ENCODE measurements at places on chromosomes 2 and 18. TPM values are rescaled to one million over a fixed set of nuclear protein-coding genes. Genes with fewer than 3 reads are reported as not detected.

GRCh38 chr2:6412533-6413091 is 453.1 kb downstream of the CMPK2 start:
- no peaks in the 10 kb centered on the region for H3K27me3 ChIP-seq
- no peaks in the 10 kb centered on the region for H3K4me1 ChIP-seq
- H3K36me3 ChIP-seq, result no peaks in the 10 kb centered on the region

- no peaks in the 10 kb centered on the region for H3K4me1 ChIP-seq
- H3K4me3 ChIP-seq, result no peak overlapping the region
- H3K27ac ChIP-seq, result no peak overlapping the region
- no peaks in the 10 kb centered on the region for H3K27me3 ChIP-seq
- no peak for DNase-seq
- no peaks in the 10 kb centered on the region for H3K36me3 ChIP-seq
Observed at GRCh38 chr2:4135765-4136164, 432.4 kb downstream of the DCDC2C start.

DNA sequence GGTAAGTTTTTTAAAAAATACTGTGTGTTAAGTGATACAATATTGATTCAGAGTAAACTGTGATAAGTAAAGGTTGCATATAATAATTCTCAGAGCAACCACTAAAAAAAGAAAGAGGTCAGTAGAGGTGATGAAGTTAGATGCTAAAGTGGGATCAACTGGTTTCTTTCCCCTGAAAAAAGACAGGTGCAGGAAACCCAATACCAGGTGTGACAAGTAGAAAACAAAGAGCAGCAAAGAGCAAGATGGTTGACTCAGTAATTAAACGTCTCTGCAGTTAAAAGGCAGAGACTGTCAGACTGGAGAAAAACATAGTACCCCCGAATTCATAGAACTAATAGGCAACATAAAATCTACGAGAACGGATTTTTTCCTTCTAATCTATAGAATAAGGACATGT is 128.3 kb downstream of the ATP9B start:
- no peaks in the 10 kb centered on the region for H3K36me3 ChIP-seq
- H3K4me3 ChIP-seq, result no peak overlapping the region
- no peak overlapping the region for H3K27ac ChIP-seq
- peaks cover 5% of the 10 kb centered on the region for H3K4me1 ChIP-seq
- no peak for DNase-seq
- no peaks in the 10 kb centered on the region for H3K27me3 ChIP-seq

DNA sequence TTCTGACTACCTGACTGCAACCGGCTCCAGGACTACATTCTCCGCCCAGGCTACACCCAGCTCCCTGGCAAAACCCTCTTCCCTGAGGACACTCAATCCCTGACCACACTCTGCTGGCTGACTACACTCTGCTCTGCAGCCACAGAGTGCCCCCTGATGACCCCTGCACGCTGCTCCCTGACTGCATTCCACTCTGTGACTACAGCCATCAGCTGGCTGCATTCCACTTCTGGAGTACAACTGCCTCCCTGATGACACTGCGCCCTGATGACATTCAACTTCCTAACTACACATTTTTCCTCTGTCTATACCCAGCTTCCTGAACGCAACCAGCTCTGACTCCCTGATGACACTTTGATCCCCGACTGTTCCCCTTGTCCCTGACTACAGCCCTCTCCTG is 71.3 kb upstream of the NRXN1 start:
- H3K4me1 ChIP-seq, result no peaks in the 10 kb centered on the region
- DNase-seq, result peak; percentile 18
- H3K27me3 ChIP-seq, result no peaks in the 10 kb centered on the region

DNA sequence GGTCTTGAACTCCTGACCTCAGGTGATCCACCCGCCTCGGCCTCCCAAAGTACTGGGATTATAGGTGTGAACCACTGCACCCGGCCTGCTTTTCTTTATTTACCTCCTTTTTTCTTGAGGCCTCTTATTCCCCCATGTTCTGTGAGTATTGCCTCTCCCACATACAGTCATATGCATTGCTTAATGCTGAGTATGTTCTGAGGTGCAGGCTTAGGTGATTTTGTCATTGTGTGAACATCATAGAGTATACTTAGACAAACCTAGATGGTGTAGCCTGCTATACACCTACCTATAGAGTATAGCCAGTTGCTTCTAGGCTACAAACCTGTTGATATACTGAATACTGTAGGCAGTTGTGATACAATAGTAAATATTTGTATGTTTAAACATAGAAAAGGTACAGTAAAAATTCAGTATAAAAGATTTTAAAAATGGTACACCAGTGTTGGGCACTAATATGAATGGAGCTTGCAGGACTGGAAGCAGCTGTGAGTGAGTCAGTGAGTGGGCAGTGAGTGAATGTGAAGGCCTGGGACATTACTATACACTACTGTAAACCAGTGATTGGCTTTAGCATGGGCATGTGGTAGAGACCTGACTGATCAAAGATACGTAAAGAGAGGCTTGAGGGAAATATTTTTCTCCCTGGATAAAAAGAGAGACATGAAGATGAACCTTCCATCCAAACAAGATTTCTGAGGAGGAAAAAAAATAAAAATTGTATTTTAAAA is 17.6 kb downstream of the SLC39A10 start:
- DNase-seq, result no peak
- peaks cover under 1% of the 10 kb centered on the region for H3K36me3 ChIP-seq
- peaks cover 8% of the 10 kb centered on the region for H3K4me1 ChIP-seq

DNA sequence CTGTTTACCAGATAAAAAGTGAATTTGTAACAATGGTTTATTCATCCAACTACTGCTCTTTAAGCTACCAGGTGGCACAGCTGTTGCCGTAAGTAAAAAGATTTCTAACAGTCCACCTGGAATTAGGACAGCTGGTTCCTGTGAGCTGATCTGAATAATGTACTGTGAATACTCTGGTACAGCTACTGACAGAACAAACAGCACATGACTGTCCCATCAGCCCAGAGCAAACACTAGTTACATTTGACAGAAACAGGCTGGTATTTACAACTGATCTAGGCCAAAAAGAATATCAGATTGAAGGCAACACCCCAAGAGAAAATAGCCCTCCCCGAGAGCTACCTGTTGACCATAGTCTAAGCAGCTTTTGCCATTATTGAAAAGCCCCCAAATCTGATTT is 840.4 kb downstream of the CPS1 start:
- H3K36me3 ChIP-seq, result no peaks in the 10 kb centered on the region
- no peak overlapping the region for H3K27ac ChIP-seq
- H3K4me3 ChIP-seq, result no peak overlapping the region
- DNase-seq, result no peak

- H3K4me3 ChIP-seq, result no peak overlapping the region
- no peak overlapping the region for H3K27ac ChIP-seq
- DNase-seq, result no peak
- H3K27me3 ChIP-seq, result no peaks in the 10 kb centered on the region
- H3K36me3 ChIP-seq, result no peaks in the 10 kb centered on the region
Observed at GRCh38 chr18:44048846-44049245, 631.8 kb upstream of the SETBP1 start.

GRCh38 chr2:170298115-170298514 is 120.2 kb downstream of the MYO3B start:
- H3K4me3 ChIP-seq, result no peak overlapping the region
- H3K4me1 ChIP-seq, result no peaks in the 10 kb centered on the region
- no peaks in the 10 kb centered on the region for H3K36me3 ChIP-seq
- DNase-seq, result peak; percentile 6
- H3K27me3 ChIP-seq, result no peaks in the 10 kb centered on the region

DNA sequence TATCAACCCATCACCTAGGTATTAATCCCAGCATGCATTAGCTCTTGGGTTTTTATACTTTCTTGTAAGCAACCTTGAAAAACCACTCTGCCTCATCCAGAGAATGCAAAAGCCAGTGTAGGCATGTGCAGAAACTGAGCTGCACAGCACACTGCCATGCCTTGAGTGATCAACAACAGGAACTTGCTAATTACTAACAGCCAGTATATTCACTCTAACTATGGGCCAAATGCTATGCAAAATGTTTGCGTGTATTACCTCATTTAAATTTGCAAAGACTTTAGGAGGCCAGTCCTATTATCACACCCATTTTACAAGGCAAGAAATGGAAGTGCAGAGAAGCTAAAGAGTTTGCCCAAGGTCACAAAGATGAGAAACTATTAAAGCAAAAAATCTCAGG is 169.8 kb downstream of the PID1 start:
- no peaks in the 10 kb centered on the region for H3K36me3 ChIP-seq
- DNase-seq, result no peak
- no peak overlapping the region for H3K4me3 ChIP-seq
- H3K27me3 ChIP-seq, result no peaks in the 10 kb centered on the region
- no peaks in the 10 kb centered on the region for H3K4me1 ChIP-seq
- H3K27ac ChIP-seq, result no peak overlapping the region

- H3K36me3 ChIP-seq, result no peaks in the 10 kb centered on the region
- peaks cover 22% of the 10 kb centered on the region for H3K4me1 ChIP-seq
- H3K27ac ChIP-seq, result no peak overlapping the region
- DNase-seq, result peak; percentile 94
- H3K27me3 ChIP-seq, result no peaks in the 10 kb centered on the region
Observed at GRCh38 chr2:159290289-159290907, 3.9 kb upstream of the WDSUB1 start.

- H3K4me1 ChIP-seq, result no peaks in the 10 kb centered on the region
- no peak overlapping the region for H3K4me3 ChIP-seq
- H3K27me3 ChIP-seq, result no peaks in the 10 kb centered on the region
- DNase-seq, result no peak
Observed at GRCh38 chr18:43651057-43651456, 373.8 kb upstream of the SYT4 start.

- peaks cover 10% of the 10 kb centered on the region for H3K4me1 ChIP-seq
- no peak overlapping the region for H3K27ac ChIP-seq
- H3K27me3 ChIP-seq, result no peaks in the 10 kb centered on the region
- H3K4me3 ChIP-seq, result no peak overlapping the region
Observed at GRCh38 chr18:79448621-79449020, 52.9 kb downstream of the NFATC1 start.

Gene PSMD14
- 74.2 TPM for total RNA-seq

Gene ANKRD30B
- 11.5 TPM for total RNA-seq

Gene CDK15
- total RNA-seq, result 5.3 TPM

Gene KRTCAP3
- under 0.01 TPM for total RNA-seq

Gene DOK6
- 2.7 TPM for total RNA-seq

Gene ZC3H8
- 8.0 TPM for total RNA-seq

Gene ACTG2
- 0.72 TPM for total RNA-seq

Gene CHRNG
- total RNA-seq, result not detected

Gene EMX1
- not detected for total RNA-seq

Data from osteoblast (primary cell).